ENCODE measurements at places on chromosomes 4 and X.

DNA sequence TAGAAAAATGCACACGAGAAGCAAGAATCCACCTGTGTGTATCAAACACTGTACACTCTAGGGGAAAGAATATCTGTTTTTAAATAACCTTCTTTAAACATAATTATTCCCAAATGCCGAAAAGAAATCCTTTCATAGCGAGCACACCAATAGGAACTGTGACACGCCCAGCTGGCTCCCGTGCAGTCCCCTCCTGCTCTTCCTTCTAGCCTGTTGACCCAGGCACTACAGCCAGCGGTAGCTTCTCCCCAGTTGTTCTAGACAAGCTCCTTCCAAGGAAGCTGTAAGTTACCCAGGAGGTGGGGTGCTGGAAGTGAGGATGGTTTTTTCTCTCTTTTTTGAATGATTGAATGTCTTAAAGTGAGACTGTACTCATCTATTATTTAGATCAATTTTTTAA lies 19.5 kb upstream of the NOCT start:
- no peak for DNase-seq

DNA sequence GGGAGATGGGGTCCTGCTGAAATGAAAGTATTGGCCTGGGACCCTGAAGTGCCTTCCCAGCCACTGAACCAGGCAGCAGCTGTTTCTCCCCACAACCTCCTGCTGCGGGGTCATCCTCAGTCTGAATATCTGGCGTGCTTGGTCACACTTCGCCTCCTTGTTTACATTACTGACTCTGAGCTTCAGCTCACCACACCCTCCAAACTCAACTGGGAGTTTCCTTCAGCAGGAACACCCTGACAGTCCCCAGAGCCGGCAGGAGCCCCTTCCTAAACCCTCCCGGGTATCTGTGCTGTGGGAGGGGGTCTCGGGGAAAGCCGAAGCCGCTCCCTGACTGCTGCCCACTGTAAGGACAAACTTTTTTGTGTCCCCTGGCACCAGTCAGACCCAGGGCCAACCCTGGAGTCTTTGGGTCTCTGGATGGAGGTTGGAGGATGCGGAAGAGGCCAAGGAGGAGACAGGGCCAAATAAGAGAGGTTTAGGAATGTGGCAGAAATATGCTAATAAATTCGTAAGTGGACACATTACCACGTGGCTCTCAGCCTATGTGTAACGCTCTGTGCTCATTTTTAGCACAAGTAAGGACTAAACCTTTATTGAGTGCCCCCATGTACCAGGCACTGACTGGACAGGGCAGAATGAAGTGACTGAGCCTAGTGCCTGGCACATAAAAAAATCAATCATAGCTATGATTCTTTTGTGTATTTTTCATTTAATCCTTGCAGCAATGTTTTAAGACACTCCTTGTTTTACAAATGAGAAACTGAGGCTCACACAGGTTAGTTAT lies 20.7 kb downstream of the FHDC1 start:
- DNase-seq = no peak

GRCh38 chrX:38571058-38571457 lies 9.7 kb downstream of the TSPAN7 start:
- no peak for DNase-seq

DNA sequence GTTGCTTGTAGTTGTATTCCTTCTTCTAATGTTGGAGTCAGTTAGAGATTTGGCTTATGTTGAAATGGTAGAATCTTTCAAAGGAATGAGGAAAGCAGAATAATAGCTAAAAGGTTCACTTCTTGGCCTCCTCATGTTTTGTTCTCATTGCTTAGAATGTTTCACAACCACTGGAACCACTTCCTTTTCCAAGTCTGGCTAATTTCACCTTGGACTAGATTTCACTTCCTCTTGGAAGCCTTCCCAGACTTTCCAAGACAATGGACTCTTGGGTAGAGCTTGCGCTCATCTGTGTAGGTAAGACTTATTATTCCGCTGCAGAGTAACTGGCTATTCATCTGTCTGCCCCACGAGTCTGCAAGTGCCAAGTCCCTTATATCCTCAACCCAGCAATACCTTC lies 8.3 kb downstream of the SPATA18 start:
- no peak for DNase-seq

DNA sequence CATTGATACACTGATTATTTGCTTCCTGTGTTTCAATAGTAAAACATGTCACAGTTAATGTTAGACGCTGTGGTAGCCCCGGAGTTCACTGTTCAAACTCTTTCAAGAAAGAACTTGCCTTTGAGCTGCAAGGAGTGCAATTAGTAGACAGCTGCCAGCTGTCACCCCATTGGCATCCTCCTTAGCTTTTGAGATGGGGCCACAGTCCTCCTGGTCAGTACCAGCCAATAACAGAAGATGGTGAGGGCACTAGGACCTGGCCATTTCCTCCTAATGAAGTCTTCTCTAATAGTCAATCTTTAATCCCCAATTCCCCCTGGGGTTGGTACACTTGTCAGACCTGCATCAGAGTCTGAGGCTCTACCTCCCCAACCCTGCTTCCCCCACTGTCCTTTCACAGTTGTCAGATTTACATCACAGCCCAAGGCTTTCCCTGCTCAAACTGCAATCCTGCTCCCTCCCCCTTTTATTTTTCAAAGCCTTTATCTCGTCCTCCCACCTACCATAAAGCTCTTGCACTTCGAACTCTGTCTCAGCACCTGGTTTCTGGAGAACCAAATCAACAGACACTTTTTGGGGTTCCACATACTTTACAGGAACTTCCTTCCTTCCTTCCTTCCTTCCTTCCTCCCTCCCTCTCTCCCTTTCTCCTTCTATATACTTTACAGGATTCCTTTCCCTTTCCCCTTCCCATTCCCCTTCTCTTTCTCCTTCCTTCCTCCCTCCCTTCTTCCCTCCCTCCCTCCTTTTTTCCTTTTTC lies 182.0 kb downstream of the RASL11B start:
- DNase-seq = no peak

GRCh38 chr4:166422475-166422874 lies 549.4 kb downstream of the TLL1 start:
- DNase-seq = no peak

- no peak for DNase-seq
Observed at GRCh38 chr4:23934223-23934622, 44.4 kb upstream of the PPARGC1A start.

GRCh38 chrX:40780082-40780481 lies 44.7 kb upstream of the MED14 start:
- DNase-seq = no peak

GRCh38 chr4:2671267-2671895 lies 84.8 kb downstream of the TNIP2 start:
- no peak for DNase-seq

DNA sequence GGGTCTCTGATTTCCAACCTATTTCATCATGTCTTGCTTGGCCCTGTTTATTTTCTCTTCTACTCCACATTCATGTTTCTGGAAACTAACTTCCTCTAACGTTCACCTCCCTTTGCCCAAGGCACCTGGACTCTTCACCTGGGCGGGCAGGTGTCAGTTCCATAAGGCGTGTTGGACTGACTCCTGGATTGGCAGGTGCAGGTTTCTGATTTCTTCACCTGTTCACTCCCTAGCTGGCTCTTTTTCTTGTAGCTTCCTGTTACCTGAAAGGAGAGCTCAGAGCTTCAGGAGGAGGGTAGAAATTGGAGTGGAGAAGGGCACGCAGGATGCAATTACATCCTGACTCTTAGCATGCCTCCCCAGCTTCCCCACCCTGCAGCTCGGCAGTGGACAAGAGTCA lies 350.8 kb upstream of the KLF3 start:
- no peak for DNase-seq

DNA sequence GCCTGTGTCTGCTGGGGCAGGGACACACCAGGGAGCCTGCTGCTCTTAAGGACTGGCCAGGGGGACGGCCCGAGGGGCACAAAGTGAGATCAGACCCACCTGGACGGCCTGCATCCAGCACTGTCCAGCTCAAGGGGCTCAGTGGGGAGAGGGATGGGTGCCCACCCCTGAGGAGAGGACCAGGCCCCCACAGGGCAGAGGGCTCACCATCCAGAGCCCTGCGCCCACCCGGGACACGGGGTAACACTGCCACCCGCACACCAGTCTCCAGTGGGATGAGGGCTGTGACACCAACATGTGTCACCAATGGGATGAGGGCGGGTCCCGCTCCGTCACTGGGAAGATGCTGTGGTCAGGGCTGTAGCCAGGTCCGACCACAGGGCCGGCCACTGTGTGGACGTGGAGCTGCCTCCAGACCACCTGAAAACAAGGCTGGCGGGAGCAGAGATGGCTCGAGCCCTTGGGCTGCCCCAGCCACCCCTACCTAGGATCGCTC lies 13.2 kb downstream of the DGKQ start:
- no peak for DNase-seq

- no peak for DNase-seq
Observed at GRCh38 chrX:18598413-18598812, 73.5 kb downstream of the RS1 start.

GRCh38 chr4:73161527-73162185 lies 92.1 kb upstream of the COX18 start:
- DNase-seq = no peak

- DNase-seq = no peak
Observed at GRCh38 chrX:107445146-107445545, 4.3 kb upstream of the FRMPD3 start.

DNA sequence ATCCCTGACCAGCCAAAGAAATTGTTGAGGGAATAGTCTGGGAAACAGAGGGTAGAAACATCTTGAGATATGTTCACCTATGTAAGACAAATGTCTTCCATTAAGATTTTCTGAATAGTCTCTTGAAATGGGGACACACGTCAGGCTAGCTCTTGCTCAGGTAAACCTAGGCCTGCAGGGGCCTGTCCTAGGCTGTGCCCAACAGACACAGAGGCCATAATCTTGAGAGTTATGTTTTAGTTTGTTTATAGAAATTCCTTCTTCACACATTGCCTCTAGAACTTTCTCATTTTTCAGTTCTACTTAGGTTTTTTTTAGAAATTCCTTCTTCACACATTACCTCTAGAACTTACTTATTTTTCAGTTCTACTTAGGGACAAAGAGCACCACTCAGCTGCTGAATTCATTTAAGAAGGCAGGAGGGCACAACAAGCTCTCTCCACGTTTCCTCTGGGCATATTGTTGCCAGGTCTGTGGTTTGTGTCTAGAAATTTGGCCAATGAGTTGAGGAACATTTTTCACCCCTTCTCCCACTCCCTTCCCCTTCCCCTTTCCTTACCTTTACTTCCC lies 94.9 kb downstream of the ARHGAP24 start:
- DNase-seq = no peak

GRCh38 chrX:122272011-122272410 lies 912.1 kb upstream of the GRIA3 start:
- DNase-seq = no peak

- no peak for DNase-seq
Observed at GRCh38 chr4:56683455-56683854, 2.4 kb upstream of the HOPX start.

GRCh38 chrX:133661962-133662839 lies 246.9 kb upstream of the GPC4 start:
- DNase-seq = no peak

GRCh38 chrX:9183481-9183880 lies 149.6 kb upstream of the FAM9B start:
- no peak for DNase-seq

DNA sequence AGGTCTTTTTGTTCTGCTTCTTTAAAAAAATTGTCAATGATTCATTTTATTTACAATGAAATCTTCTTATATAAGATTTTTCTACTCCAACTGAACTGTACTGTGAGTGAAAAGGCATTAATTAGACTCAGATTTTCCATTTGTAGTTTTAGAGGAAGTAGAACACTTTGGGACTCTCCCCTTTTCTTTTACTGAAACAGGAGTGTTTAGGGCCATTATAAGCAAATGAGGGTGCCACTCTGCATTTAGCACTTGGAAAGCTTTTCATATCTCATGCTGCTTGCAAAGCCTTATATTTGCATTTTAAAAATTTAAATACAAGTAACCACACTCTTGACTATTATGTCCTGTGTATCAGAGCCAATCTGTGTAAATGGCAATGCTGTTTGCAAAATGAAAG lies 584.3 kb downstream of the KLHL13 start:
- DNase-seq = no peak

GRCh38 chr4:139651282-139652194 lies 14.1 kb upstream of the MGST2 start:
- peak; percentile 58 for DNase-seq

DNA sequence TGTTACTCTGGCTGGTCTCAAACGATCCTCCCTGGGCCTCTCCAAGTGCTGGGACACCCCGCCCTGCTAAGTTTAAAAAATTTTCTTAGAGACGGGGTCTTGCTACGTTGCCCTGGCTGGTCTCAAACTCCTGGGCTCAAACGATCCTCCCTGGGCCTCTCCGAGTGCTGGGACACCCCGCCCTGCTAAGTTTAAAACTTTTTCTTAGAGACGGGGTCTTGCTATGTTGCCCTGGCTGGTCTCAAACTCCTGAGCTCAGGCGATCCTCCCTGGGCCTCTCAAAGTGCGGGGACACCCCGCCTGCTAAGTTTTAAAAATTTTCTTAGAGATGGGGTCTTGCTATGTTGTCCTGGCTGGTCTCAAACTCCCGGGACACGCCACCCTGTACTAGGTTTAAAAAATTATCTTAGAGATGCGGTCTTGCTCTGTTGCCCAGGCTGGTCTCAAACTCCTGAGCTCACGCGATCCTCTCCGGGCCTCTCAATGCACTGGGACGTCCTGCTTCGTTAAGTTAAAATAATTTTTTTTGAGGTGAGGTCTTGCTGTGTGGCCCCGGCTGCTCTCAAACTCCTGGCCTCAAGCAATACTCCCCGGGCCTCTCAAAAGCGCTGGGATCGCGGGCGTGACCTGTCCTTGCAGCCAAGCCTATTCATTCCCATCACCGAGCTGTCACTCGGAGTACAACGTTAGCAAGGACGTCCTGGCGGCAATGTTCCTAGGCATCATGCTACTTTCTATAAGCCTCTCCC lies 1.1 kb downstream of the SLC25A6 start:
- DNase-seq = no peak

- DNase-seq = no peak
Observed at GRCh38 chrX:149799938-149800337, 18.2 kb downstream of the MAGEA9 start.

DNA sequence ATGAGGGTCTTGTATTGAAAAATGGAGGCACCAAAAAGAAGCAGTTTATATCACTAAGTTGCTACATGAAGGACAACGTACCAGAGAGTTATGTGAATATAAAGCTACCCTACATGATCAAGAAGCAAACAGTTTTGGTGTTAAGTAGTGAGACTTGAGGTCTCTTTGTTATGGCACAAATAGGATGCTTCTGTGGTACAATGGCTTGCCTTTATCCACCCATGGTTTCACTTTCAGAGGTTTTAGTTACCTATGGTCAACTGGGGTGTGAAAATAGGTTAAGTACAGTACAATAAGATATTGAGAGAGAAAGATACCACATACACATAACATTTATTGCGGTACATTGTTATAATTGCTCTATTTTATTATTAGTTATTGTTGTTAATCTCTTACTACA lies 229.2 kb upstream of the SLIT2 start:
- DNase-seq = no peak
